ENCODE measurements at places on chromosomes 3 and 15.

GRCh38 chr3:87501076-87501475 lies 224.7 kb upstream of the POU1F1 start:
- DNase-seq = no peak

GRCh38 chr15:58689646-58690045 lies 59.9 kb downstream of the ADAM10 start:
- DNase-seq = no peak

- DNase-seq = no peak
Observed at GRCh38 chr3:48155122-48155521, 33.1 kb downstream of the CDC25A start.

- no peak for DNase-seq
Observed at GRCh38 chr15:73601451-73602445, 31.4 kb downstream of the NPTN start.

DNA sequence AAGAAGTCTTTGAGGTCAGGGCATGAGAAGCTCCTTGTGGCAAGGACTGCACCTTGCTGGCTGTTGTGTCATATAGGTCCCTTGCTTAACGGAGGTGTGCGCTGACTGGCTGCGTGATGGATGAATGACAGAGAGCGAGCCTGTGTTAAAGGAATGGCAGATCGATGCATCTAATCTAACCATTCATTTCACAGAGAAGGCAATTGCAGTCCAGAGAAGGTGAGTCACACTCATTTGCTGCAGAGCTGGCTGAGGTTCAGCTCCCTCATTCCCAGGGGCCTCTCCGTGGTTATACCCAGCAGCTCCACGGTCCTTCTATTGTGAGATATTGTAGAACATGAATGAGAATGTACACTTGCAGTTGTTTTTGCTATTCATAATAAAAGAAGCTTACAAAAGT lies 289.3 kb downstream of the EPHB1 start:
- DNase-seq = no peak

- DNase-seq = no peak
Observed at GRCh38 chr15:62809968-62810260, 232.6 kb upstream of the TPM1 start.

DNA sequence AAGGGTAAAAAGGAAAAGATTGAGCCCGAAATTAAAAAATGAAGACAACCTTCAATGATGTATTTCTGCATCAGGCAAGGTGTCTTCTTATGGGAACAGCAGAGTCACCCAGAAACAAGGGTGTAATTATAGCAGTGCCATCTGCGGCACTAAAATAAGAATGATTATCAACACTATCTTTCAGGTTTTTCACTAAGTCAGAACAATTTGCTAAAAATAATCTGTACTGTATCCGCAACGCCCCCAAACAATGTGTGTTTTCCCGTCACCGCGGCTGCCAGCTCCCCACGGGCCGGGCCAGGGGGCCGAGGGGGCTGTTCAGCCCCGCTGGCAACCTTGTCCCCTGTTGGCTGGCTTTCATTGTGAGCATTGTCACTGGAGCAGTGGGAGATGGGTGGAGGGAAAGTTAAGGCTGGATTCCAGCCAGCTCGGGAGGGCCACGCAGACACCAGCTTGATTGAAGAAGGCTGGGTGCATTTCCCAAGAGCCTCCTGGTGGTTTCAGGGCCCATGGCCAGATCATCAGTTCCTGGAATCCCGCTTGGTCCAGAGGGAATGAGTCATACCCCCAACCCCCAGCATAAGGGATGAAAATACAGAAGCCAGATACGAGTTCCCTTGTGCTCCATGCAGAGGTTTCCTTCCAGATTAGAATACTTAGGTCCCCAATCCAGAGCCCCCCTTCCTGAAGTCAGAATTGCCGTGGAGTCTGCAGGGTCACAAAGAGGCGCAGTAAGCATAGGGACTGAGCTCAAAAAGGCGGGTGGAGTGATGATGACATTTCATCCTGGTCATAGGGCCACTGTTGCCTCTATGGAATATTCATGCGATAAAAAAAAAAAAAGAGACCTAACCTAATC lies 90.2 kb upstream of the KLF13 start:
- DNase-seq = no peak

GRCh38 chr15:23038726-23039142 lies 635 bp downstream of the TUBGCP5 start:
- DNase-seq = no peak

DNA sequence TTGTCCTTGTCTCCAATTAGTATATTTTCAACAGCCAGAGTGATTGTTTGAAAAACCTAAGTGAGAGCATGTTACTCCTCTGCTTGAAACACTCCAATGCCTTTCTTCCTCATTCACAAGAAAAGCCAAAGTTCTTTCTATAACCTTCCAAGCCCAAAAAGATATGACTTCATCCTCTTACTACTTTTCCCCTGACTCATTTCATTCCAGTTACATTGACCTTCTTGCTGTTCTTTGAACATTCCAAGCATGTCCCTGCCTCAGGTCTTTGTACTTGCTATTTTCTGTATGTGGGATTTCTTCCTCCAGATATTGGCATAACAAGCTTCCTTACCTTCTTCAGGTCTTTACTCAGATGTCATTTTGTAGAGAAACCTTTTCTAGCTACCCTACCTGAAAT lies 28.3 kb downstream of the EHHADH start:
- no peak for DNase-seq

DNA sequence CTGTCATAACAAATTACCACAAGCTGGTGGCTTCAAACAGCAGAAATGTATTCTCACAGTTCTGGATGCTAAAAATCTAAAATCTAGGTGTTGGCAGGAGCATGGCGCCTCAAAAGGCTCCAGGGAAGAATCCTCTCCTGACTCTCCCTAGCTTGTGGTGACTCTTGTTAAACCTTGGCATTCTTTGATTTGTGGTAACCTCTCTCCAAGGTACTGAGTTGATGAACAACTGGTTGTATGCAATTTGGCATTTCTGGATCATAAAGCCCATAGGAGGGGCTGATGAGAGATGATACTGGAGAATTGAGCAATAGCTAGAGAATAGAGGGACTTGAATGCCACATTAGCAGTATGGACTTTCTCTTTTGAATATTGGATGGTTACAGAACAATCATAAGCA lies 821.8 kb downstream of the TBL1XR1 start:
- no peak for DNase-seq

DNA sequence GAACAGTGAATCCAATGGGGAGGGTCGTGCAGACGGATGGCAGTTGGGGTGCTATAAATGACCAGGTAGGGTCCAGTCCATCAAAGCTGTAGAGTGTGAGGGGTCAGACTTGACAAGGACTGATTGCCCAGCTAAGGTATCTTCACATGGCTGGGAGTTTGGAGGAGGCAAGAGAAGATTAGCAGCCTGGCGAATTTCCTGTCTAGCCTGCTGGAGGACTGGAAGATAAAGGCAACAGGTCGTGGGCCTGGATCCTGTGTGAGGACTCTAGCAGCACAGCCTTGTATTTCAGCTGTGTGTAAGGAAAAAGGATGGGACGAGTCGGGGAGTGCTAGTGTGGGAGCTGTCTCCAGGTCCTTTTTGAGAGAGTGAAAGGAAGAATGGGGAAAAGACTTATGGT lies 17.6 kb downstream of the CCR5AS start:
- no peak for DNase-seq

GRCh38 chr15:37619358-37620042 lies 314.9 kb upstream of the TMCO5A start:
- DNase-seq = no peak

GRCh38 chr15:77682564-77682963 lies 49.9 kb upstream of the LINGO1 start:
- no peak for DNase-seq

DNA sequence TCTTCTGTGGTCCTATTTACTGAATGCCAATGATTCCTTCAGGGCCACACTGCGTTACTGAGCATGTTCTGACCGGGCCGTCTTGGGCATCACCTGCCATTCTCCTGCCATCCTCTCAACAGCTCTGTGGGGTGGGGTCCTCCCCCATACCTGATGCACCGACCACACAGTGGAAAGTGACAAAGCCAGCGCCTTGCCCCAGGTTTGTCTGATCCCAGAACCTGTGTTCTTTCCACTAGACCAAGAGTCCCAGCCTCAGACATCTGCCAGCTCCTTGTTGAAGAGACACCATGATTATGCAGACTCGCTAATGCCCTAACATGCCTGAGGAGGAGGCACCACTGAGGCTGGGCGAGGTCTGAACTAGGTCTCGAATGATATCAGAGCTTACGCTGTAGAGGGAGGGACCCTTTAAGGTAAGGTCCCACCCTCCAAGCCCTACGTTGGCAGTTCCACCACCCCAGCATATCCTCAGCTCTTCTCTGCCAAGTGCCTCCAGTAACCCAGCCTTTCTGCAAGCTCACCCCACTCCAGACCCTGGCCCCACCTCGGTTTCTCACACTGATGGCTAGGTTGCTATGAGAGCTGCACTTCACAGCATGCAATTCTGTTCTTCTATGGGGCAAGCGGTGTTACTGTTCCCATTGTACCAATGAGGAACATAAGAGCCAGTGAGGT lies 29.8 kb upstream of the PLXNA1 start:
- no peak for DNase-seq

All from SIG-M5 (cell line).